ENCODE measurements at places on chromosomes 6 and 20.

GRCh38 chr20:48783533-48784272 lies 44.1 kb downstream of the PREX1 start:
- DNase-seq, result no peak

DNA sequence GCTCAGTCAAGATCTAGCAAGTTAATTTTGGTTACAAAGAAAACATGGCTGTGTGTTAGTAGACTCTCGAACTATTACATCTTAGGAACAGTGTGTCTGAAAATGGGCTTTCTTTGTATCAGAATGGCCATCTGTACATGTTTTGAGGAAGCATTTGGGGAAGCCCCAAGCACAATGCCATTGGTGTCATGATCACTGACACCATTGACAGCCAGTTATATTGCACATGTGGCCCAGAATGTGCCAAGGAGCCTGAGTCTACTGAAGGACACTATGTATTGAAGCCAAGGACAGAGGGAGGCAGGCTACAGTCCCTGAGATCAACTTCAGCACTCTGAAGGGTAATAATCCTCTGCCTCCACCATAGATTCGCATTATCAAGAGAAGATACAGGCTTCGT lies 12.6 kb upstream of the FAM50B start:
- DNase-seq, result no peak

- no peak for DNase-seq
Measured at GRCh38 chr6:122389704-122390372, 9.6 kb upstream of the HSF2 start.

DNA sequence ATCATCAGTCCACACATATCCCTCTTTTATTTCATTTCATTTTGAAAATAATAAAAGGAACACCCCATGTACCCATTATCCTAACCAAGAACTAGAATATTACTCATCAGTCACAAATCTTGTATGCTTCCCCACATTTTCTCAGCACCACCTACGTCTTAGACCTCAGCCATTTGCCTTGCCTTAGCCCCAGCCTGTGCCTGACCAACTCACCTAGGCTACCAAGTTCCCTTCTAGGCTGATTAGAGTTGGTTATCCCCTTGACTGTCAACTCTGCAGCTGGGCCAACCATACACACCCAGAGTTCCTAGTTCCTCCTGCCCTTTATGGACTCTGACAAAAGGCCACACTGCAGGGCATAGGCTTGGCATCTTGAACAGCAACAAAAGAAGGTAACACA lies 33.4 kb upstream of the IPCEF1 start:
- DNase-seq, result no peak

- DNase-seq, result no peak
Measured at GRCh38 chr6:44085219-44085618, 42.0 kb downstream of the MRPL14 start.

DNA sequence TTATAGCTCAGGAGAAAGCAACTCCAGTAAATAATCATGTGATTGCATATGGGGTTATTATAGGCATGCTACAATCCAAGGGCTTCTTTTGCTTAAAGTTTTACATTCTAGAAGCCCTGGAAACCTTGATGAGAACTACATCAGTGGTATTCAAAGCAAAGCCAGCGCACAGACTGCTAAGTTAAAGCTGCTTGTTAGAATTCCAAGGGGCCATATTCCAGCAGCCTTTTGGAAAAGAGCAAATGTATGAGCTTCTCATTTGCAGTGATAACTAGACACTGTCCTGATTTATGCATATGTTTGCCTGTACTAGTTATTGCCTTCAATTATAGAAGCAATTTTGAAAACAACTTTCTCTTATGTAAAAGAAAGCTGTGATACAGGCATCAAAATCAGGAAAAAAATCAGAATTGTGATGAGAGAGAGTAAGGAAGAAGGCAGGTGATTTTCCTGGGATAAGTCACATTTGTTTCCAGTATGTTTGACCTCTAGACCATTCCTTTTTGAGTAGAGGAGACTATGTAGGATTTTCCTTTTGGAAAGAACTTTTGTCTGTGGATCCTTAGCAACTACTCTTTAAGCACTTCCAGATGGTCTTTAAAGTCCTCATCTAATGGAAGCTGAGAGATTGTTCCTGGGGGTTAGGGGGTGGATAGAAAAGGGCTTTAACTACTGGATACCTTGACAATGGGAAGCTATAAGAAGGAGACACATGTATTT lies 159.2 kb downstream of the PLCB4 start:
- no peak for DNase-seq

DNA sequence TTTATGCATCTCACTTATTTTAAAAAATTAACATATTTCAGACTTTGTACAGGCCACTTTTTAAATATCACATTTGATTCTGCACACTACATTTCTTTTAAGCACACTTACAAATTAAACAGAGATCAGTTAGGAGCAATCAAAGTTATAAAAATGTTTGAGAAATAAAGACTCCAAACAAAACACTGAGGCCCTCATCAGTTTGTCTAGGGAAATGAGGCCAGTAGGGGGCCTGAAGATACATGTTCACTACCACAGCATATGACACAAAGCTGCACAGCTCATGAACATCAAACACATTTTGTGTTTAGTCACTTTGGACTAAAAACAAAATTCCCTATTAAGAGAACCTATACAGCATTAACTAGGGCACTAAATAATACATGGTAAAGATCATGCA lies 180.5 kb downstream of the PDE7B start:
- no peak for DNase-seq

- DNase-seq, result no peak
Measured at GRCh38 chr6:158850807-158851115, 31.6 kb upstream of the EZR start.

GRCh38 chr6:82612475-82613039 lies 248.9 kb downstream of the TPBG start:
- DNase-seq, result no peak
